Endothelial cell (in vitro differentiated cells): ENCODE measurements at places on chromosomes 6 and 20. TPM values are rescaled to one million over a fixed set of nuclear protein-coding genes. Genes with fewer than 3 reads are reported as not detected.

GRCh38 chr20:13800728-13801134 is 15.9 kb downstream of the NDUFAF5 start:
- H3K4me1 ChIP-seq, result no peaks in the 10 kb centered on the region
- no peak overlapping the region for H3K4me3 ChIP-seq
- H3K27me3 ChIP-seq, result no peaks in the 10 kb centered on the region
- DNase-seq, result no peak

GRCh38 chr6:168968801-168969200 is 284.8 kb downstream of the THBS2 start:
- no peak overlapping the region for H3K27ac ChIP-seq
- H3K27me3 ChIP-seq, result no peaks in the 10 kb centered on the region
- DNase-seq, result no peak
- H3K4me3 ChIP-seq, result no peak overlapping the region
- H3K36me3 ChIP-seq, result no peaks in the 10 kb centered on the region

DNA sequence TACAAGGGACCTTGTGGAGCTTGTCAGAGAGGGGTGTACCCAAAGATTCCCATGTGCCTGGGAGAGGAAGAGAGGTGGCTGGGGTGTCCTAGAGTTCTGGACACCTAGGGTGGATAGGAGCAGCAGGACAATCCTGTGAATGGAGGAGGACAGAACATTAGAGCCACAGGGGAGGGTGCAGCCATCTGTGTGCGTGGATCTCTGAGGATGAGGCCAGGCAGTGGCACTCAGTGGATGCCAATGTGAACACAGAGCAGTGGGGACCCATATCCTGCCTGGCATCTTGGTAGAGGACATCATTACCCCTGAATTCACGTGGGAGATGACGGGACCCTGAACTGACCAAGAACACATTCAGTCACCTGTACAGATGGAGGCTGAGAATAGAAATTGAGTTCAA is 205.3 kb downstream of the CD83 start:
- no peak overlapping the region for H3K4me3 ChIP-seq
- no peak overlapping the region for H3K27ac ChIP-seq
- no peaks in the 10 kb centered on the region for H3K36me3 ChIP-seq
- H3K27me3 ChIP-seq, result no peaks in the 10 kb centered on the region
- H3K4me1 ChIP-seq, result peaks cover 8% of the 10 kb centered on the region

- H3K27me3 ChIP-seq, result no peaks in the 10 kb centered on the region
- H3K4me3 ChIP-seq, result no peak overlapping the region
- no peak overlapping the region for H3K27ac ChIP-seq
- peak; percentile 55 for DNase-seq
- no peaks in the 10 kb centered on the region for H3K36me3 ChIP-seq
- peaks cover 1% of the 10 kb centered on the region for H3K4me1 ChIP-seq
Measured at GRCh38 chr6:40550202-40551101, 36.7 kb downstream of the LRFN2 start.

GRCh38 chr20:19688031-19688806 is 69.8 kb upstream of the RIN2 start:
- H3K27me3 ChIP-seq, result no peaks in the 10 kb centered on the region
- H3K4me1 ChIP-seq, result peaks cover 12% of the 10 kb centered on the region
- DNase-seq, result peak; percentile 59

DNA sequence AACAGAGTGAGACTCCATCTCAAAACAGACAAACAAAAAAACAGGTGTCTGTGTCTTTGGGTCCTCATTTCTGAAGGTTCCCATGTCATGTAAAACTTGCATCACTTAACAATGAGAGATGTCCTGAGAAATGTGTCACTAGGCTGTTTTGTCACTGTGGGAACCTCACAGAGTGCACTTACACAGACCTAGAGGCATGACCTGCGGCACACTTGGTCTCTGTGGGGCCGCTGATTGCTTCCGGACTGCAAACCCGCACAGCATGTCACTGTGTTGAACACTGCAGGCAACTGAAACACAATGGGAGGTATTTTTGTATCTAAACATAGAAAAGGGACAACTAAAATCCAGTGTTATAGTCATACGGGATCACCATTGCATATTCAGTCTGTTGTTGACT is 42.3 kb upstream of the TMEM181 start:
- DNase-seq, result no peak
- no peak overlapping the region for H3K4me3 ChIP-seq
- H3K36me3 ChIP-seq, result peaks cover 13% of the 10 kb centered on the region
- H3K27ac ChIP-seq, result no peak overlapping the region
- H3K4me1 ChIP-seq, result peaks cover 13% of the 10 kb centered on the region
- peaks cover 3% of the 10 kb centered on the region for H3K27me3 ChIP-seq

DNA sequence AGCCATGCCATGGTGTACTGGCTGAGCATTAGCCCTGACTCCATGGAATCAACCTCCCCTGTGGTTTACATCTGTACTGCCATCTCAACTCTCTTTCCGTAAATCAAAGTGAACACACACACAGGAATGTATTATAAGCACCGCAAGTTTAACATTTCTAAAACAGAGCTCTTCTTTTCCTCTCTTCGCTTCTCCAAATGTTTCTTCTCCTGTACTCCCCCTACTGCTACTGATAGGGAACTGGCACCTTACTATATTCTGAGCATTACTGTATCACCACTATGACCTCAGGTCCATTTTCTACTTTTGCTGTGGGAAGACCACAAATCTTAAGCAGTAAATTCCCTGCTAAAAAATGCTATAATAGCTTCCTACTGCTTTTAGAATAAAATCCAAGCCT is 101.2 kb downstream of the NUS1 start:
- no peak overlapping the region for H3K27ac ChIP-seq
- H3K4me1 ChIP-seq, result no peaks in the 10 kb centered on the region
- no peak overlapping the region for H3K4me3 ChIP-seq
- DNase-seq, result no peak
- no peaks in the 10 kb centered on the region for H3K36me3 ChIP-seq
- H3K27me3 ChIP-seq, result no peaks in the 10 kb centered on the region

Gene PLAGL2
- 23.7 TPM for total RNA-seq

Gene LY6G6C
- 0.28 TPM for total RNA-seq

Gene HDAC2
- 185 TPM for total RNA-seq

Gene ALDH5A1
- total RNA-seq, result 7.2 TPM
